ENCODE measurements at places on chromosomes 1 and 21. TPM values are rescaled to one million over a fixed set of nuclear protein-coding genes. Genes with fewer than 3 reads are reported as not detected.

DNA sequence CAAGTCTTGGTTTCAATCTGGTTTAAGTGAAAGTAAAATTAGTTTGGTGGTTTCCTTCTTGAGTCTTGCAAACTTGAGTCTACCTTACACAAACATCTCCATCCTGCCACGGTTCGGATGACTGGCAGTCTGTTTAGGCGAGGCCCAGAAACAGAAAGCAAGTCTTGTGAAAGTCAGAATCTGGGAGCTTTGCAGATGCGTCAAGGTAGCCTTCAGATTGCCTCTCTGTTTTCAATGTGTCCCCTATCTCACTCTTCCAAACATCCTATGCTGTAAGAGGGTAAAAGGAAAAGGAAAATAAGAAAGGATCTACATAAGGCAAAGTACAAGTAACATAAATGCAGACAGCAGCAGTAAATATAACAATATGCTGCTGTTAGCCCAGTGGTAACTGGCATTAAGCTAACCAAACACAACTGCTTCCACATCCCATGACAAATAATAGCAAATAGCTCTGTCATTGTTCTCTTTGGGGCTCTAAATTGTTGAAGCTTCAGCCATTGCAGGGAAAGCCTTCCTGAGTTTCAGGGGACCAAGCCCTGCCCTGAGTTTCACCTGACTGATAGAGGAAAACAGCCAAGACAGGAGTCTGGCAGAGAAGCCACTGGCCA, 26.2 kb upstream of the C1orf105 start:
- peak; percentile 86 for DNase-seq

Gene RUSC1
- 21.2 TPM for total RNA-seq

DNA sequence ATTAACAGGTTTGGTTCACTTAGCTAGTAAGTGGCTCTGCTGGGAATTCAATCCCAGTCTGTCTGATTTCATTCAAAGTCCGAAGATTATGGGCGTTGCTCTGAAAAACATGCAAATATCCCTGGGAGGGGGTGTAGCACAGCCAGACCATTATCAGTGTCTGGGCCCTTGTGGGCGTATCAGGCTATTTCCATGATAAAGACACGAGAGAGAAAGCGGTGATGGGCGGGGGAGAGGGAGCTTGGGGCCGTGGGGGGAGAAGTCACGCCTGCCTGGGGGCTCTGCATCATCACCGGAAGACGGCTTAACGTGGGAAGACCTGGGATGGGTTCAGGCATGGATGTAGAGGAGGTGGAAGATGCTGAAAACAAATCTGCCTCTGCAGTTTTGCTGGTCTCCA, 25.8 kb downstream of the IL6R start:
- DNase-seq: no peak

DNA sequence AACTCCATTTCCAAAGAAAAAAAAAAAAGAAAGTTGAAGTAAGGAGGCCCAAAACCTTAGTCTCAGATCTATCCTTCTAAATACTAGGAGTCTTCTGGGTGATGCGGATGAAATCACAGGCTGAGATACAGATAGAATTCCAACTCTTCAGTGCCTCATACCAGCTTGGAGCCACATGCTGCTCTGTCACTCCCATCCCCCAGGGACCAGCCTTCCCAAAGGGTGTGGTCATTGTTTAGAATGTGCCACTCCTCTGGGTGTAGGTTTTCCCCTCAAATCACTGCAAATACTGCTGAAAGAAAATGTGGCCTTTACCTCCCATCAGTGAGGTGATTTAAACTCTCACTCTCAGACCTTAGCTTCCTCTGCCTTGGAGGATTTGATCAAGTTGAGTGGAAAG, 112.9 kb downstream of the CDC7 start:
- DNase-seq: no peak

- no peak for DNase-seq
Measured at GRCh38 chr1:157239936-157240335, 101.7 kb upstream of the ETV3 start.

DNA sequence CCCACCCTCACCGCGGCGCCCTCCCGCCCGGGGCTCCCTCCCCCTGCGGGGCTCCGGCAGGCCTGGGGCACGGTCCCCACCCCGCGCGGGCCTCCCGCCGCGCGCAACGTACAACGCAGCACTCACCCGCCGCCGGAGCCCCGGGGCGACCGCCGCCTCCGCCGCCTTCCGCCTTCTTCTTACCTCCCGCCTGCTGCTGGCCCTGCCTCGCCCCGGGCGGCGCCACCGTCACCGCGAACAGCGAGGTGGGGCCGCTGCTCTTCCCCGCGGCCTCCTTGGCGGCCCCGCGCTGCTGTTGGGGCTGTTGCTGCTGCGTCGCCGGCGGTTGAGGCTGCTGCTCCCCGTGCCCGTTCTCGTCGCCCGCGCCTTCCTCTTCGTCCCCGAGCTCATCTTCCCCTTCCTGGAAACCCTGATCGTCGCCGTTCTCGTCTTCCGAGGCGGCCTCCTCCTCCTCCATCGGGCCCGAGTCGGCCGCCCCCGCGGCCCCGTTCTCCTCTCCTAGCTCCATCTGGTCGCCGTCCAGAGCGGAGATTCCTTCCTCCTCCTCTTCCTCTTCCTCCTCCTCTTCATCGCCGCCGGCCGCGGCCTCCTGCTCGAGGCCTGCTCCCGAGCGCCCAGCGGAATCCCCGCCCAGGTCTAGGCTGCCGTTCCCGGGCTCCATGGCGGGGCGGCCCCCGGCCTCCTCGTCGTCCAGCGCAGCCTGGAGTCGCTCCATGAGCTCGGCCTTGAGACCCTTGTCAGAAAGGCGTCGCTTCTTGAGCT, 671 bp downstream of the HNRNPU start:
- peak; percentile 39 for DNase-seq

Gene DCST1
- total RNA-seq: not detected

DNA sequence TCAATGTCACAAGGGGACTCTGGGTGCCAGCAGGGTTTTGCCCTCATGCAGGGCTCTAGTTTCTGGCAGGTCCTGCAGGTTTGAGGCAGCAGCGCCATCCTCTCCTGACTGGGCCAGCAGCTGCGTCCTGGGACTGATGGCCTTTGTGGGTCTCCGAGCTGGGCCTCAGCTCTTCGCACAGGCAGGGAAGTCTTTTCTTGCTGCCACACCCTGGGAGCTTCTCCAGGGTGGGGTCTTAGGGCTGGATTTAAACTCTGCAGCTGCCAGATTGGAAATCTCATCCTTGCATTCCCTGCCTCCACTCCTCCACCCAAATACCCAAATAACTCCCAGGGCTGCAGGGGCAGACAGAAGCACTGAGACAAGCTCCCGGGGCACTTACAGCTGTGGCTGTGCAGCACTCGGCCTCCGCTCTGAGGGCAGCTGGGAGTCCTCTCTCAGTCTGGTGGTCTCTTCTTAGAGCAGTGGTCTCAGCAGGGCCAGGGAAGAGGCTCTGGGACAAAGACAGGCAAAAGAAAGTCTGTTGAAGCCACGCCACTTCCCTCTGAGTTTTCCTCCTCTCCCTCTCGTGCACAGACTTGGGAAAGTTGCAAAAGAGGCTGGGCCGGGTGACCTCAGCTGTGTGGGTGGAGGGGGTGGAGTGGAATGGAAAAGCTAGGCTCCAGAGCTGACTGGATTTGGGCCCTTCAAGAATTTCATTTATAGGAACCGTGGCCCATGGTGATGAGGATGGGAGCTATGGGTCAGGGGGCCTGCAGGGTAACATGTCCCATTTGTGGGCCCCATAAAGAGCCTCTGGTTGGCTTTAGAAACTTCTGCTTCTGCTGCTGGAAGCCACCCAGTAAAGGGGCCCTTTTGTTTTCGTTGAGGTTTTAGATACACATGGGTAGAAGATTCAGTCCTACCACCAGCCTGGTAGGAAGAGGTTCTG, at the start of gene RAB7B:
Gene RAB7B, minus strand, starts transcription at position 525 of the 931 bp plus-strand sequence. CDS start 9,260 bp downstream, outside the sequence.
- DNase-seq: no peak

- DNase-seq: no peak
Measured at GRCh38 chr1:72636631-72637030, 354.3 kb upstream of the NEGR1 start.

DNA sequence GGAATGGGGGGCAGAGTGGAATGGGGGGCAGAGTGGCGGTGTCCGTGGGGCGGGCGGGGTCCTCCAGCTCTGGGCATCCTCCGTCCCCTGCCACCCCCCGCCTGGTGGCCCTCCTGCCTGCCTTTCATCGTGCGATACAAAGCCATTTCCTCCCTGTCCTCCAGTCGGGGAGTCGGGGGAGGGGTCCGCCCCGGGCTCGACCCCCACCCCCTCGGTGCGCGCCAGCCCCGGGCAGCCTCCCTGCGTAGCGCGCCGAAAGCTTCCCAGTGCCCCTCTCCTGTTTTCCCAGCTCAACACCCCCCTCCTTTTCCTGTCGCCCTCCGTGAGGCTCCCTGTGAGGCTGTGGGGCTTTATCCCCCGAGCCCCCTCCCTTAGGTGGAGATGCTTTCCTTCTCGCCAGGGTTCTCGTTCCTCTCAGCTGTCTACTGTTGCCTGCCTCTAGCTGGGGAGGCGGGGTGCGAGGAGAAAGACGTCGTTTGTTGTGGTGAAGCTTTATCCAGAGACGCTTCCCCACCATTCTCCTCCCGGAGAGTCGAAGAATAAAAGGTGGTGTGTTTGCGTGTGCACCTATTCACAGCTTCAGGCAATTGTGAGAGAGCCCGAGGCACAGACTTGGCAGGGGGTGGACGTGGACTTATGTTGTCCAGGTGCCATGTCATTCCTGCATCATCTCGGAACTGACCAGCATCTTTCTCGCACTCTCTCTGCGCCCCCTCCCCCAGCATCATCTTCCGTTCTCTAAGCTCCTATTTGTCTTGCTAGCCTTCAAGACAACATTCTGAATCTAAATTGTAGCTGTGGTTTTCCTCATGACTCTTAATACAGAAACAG, 848 bp downstream of the DNM3 start:
- DNase-seq: peak; percentile 15

Gene F11R
- total RNA-seq: 20.9 TPM

DNA sequence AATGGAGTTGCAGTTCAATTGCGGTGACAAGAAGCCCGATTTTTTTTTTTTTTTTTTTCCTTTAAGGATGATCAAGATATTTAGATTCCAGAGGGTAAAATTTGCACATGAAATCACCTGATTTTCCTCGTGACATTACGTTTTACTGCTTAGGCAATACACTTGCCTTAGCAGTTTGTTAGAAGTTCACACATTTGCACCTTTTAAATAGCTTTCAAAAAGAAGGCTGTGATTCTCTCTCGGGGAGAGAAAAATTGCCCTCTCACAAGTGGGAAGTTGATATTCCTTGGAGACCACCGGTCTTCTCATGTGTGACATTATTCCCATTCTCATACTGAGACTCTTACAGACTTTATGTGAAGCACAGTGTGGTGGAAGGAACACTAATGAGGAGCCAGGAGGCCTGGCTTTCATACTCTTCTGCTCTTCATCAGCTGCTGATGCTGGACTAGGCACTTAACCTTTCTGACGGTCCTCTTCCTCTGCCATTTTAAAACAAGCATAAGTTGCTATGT, 69.8 kb upstream of the HSPA13 start:
- DNase-seq: no peak

GRCh38 chr1:56468518-56468917, 110.8 kb downstream of the PLPP3 start:
- DNase-seq: no peak

DNA sequence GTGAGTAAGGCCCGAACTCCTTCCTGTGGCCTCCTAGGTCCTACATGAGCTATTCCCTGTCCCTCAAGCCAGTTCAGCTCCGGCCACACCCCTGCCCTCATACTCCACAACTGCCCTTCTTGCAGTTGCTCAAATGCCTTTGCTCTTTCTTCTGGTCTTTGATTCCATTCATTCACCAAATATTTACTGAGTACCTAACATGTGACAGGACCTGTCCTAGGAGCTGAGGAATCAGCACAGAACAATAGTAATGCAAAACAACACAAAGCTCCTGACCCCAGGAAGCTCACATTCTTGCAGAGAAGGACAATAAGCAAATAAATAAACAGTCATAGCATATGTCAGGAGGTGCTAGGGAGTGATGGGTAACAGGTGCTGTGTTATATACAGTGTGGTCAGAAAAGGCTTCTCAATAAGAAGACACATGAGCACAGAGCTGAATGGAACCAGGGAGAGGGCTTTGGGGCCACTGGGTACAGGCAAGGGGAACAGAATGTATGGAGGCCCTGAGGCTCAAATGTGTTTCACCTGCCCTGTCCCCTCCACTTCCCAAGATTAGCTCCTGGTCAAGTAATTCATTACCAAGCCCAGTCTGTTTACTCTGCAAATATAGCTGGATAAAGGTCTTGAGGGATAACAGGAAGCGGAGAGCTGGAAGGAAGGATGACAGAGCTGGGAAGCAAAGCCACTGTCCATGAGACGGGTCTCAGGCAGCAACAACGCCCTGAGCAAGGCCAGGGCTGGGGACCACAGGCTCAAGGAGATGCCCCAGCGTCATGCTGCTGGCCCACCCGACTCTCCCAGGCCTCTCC, 145.1 kb downstream of the CSMD2 start:
- no peak for DNase-seq

GRCh38 chr1:23574265-23574754, 15.0 kb upstream of the ID3 start:
- no peak for DNase-seq

Gene ZFYVE9
- total RNA-seq: 5.0 TPM

Gene RAD54L
- total RNA-seq: 64.6 TPM

GRCh38 chr21:36428761-36429432, 43.7 kb downstream of the CHAF1B start:
- no peak for DNase-seq

GRCh38 chr21:46168238-46168637, 12.9 kb upstream of the FTCD start:
- DNase-seq: no peak

- DNase-seq: no peak
Measured at GRCh38 chr1:247829656-247830055, 5.7 kb upstream of the OR14A16 start.

- DNase-seq: no peak
Measured at GRCh38 chr1:46552357-46553237, 1.1 kb upstream of the KNCN start.

DNA sequence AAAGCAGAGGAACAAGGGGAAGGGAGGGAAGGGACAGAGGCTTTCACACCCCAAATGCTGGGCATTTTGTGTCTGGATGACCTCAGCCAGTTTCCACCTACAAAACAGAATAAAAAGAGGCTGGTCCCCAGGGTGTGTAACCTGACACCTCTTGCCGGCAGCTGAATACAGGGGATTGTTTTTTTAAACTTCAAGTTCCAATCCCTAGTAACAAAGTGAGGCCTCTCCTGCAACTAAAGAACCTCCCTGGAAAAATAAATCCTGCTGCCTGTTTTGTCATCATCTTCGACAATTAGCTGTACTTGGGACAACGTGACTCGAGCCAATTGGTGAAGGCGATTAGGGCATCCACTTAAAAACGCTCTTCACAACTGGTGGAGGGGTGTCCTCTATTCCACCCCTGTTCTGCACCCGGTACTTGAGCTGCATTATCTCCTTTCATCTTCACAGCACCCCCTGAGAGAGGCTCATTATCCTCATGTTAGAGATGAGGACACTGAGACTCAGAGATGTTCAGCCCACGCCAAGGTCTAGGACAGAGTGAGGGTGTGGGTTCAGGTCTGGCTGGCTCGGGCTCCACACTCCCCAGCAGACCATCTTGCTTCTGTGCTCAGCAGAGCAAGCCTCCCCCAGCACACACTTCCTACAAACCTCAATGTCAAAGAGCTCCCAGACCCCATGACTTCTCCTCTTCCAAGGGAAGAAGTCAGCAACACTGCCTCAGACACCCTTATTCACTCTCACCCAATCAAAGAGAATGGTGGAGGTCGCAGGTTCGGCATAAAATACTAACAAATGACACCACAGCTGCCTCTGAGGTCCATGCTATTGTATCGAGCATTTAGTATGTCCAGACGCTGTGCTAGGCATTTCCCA, 15.2 kb downstream of the ITPKB start:
- peak; percentile 59 for DNase-seq

All from activated CD8-positive, alpha-beta T cell treated with anti-CD3 and anti-CD28 coated beads for 36 hours (primary cell).